Stimulated activated CD8-positive, alpha-beta memory T cell treated with anti-CD3 and anti-CD28 coated beads, Interleukin-4, amount 100 ng/mL, for 1 hour (primary cell): ENCODE measurements at places on chromosomes 5 and 9.

DNA sequence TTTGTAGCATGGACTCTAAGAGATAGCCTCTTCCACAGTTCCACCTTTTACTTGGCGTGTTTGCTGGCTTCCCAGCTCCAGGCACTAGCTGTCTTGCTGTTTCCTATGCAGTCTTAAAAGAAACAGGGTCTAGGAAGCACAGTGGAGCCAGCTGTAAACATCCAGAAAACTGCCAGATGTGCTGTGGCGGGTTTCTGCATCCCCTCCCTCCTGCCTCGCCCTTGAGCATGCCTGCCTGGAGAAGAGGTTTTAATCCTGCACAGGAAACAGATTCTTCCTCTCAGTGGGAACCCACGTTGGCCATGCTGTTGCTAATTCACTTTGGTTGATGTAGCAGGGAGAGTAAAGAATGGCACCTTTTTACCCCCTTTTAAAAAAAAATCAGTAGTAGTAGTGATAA lies 121.3 kb downstream of the RPS23 start:
- DNase-seq = no peak

- DNase-seq = no peak
Observed at GRCh38 chr9:121529237-121529987, 29.8 kb upstream of the GGTA1 start.

GRCh38 chr9:83108208-83108607 lies 45.3 kb upstream of the RASEF start:
- DNase-seq = no peak

DNA sequence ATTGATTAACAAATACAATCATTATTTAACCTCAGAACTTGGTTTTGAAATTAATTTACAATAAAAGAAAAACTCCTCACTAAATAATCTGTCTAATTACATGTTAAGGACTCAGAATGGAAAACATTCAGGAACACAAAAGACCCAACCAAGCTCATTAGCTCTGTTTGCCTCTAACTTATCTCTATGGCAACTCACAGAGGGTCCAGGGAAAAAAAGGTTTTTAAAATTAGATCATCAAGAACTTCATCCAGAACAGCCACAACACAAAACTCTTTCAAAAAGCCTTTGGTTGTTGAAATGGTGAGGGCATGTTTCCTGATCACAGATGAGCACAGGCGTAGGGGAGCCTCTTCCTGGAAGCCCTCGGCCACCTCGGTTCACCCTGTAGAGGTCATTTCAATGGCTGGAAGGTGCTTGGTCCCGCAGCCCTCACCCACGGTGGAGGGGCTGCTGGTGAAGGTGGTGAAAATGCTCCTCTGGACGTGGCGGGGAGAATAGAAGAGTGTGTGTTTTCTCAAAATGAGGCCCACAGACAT lies 17.2 kb upstream of the TCF7 start:
- no peak for DNase-seq

DNA sequence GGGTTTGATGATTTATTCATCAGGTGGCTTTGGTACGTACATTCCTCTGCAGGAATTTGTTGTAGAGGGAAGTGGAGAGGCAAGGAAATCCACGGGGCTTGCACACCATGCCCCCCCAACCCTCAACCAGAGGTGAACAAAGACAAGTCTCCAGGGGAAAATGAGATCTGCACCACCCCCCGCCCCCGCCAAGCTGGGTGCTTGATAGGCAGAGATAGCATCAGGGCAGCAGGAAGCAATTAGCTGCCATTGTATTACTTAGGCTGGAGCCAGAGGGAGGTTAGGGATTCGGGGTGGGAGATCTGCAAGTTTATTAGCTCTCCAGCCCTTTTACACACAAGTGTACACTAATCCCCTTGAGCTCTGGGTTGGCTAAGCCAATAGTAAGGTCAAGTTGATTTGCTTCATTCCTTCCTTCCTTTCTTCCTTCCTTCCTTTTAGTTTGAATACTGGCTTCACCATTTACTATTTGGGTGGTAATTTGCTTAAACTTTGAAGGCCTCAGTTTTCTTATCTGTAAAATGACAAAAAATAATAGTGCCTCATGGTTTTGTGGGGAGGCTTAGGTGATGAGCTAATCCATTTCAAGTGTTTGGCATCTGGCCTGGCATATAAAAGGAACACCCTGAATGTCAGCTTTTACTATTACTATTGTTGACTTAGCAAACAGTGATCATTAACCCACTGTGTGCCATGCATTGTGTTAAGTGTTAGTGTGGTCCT lies 34.1 kb downstream of the SPRY4 start:
- no peak for DNase-seq

DNA sequence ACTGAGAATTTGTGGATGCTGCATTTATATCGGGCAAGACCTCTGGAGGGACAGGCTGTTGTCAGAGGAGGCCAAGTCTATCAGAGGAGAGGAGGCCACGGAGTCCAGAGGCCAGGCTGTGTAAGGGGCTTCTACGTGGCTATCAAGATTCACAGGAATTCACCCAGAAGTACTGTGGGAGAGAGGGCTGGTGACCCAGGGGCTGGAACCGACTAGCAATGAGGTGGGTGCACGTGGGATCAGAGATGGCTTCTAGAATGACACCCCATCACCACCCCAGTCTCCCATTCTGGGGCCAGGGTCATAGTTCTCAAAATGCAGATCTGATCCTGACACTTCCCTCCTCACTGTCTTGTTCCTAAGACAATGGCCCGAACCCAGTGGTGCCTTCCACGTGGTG lies 61.2 kb upstream of the PHYKPL start:
- no peak for DNase-seq

DNA sequence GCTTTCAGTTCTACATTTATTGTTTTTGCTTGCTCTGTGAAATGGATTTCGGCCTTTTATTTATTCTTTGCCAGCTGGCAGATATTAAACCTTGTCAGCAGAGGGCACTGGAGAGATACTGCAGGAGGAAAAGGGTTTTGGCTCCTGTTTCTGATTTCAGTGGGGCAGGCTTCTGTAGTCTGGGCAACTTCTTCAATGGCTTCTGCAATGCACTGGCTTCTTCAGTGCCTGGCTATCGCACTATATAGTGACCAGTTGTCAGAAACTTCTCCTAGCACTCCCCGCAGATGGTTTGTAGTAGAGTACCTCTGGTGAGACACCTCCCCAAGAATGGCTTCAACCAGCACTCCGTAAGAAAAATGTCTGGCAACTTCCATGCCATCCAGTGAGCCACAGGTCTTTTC lies 3.2 kb upstream of the NFX1 start:
- no peak for DNase-seq

DNA sequence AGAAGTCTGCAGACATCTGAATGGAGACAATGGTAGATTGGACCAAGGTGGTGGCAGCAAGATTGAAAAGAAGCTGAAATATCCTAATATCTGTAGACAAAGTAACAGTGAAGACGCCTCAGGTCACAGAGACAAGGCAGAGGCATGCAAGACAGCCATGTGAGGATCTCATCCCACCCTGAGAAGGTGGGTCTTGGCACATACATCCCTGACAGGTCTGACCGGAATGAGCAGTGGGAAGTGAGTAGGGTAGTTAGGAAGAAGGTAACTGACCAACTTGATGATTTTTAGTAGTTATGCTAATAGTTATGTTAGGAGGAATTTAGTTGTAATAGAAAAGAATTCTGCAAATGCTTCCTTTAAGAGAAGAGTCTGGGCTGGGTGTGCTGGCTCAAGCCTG lies 229.6 kb downstream of the NDUFS4 start:
- DNase-seq = no peak

GRCh38 chr9:91395106-91395552 lies 28.5 kb downstream of the NFIL3 start:
- no peak for DNase-seq

GRCh38 chr9:137116027-137116507 lies 1.5 kb upstream of the DPP7 start:
- DNase-seq = no peak

- no peak for DNase-seq
Observed at GRCh38 chr5:73318308-73318719, 130.3 kb downstream of the FOXD1 start.
